ENCODE measurements at places on chromosomes 3 and 15. TPM values are rescaled to one million over a fixed set of nuclear protein-coding genes. Genes with fewer than 3 reads are reported as not detected.

DNA sequence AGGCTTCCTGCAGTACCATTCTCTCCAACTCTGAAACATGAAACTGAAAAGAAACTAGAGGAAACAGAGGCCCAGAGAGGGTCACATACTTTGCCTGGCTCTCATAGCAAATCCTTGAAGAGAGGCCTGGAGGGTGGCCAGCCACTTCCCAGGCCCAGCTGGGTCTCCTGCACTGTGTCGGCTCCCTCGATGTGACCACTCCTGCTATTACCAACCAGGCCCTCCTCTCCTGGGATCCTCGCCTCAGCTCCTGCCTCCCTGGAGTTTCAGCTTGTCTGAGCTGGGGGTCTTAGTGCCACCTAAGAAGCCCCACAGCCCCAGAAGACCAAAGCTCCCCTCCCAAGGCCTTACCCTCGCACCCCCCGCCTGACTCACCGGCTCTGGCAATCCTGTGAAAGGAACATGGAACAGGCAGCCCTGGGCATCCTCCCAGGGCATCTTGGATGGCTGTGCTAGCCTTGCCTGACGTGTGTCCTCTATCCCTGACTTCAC is 4.6 kb downstream of the LOXL1 start:
- DNase-seq, result no peak

DNA sequence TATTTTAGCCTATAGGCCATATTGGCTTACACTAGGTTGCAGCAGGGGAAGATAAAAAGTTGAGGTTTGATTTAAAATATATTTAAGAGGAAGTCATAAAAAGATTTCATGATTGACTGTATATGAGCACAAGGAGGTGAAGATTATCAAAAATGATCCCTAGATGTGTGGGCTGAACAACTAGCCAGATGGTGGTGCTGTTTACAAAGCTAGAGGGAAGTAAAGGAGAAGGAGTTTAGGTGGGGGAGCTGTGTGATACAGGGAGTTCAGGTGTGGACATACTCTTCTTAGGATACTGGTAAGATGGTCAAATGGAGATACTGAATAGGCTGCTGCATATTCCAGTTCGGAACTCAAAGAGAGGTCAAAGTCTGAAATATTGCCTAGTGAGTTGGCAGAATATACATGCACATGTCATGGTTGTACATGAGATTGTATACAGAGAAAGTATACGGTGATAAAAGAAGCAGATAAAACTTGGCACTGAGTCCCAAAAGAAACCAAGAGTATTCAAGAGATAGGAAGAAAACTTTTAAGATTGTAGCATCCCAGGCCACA is 727.8 kb downstream of the NLGN1 start:
- peak; percentile 31 for DNase-seq

DNA sequence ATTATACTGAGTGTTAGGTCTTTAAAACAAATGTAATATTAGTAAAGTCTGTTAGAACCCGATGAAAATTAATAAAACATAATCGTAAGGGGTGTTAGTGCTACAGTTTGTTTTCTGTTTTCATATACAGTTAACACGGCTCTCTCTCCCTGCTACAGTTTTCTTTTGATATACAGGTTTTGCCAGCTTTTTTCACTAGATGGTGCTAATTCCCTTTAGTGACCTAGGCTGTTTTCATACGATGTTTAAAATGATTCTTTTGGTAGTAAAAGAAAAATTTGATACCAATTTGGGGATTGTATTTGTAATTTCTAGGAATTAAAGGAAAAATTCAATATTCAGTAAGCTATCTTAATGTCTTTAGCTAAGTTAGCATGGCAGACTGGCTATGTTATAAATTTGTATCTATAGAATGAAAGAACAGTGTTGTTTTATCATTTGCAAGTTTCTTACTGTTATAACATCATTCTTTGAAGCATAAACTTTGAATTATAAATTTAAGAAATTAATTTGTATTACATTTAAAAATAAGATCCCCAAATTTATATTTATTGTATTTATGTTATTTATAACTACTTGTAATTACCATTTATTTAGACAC is 11.5 kb downstream of the APH1B start:
- peak; percentile 33 for DNase-seq

- no peak for DNase-seq
Observed at GRCh38 chr3:74115906-74116305, 491.2 kb upstream of the PDZRN3 start.

Gene STAB1
- 0.44 TPM for total RNA-seq

DNA sequence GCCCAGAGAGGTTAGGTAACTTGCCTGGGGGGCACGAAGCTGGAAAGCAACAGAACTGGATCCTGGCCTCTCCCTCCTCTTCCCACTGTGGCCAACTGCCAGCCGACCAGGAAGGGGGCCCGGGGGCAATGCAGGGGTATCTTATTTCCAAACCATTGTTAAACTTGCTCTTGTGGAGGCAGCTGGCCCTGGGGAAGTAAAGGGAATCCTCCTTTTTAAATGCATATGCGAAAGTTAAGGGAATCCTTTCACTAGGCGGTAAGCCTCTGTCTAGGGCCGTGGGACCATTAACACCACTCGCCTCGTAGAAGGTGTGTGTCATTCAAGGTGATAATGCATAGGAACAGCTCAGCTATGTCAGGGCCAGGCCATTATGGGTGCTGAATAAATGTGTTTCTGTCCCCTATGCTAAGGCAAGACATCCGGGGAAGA is 68.6 kb downstream of the ST6GAL1 start:
- no peak for DNase-seq

Gene ZNF501
- 0.12 TPM for total RNA-seq

DNA sequence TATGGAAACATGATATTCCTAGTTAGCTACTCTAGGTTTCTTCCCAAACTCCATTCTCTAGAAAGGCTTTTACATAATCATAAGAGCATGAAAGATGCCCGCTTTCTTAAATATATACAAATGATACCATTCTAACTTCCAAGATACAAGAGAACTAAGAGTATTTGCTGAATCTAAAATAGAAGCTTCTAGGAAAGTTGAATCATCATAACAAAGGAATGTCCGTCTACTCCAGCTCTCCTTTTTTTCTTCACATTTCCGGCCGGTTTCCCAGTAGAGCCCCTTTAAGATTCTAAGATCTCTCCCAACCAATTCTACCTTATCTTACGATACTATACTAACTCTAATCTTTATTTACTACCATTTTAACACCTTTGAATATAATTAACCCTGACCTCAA is 60.1 kb downstream of the RAD18 start:
- no peak for DNase-seq

DNA sequence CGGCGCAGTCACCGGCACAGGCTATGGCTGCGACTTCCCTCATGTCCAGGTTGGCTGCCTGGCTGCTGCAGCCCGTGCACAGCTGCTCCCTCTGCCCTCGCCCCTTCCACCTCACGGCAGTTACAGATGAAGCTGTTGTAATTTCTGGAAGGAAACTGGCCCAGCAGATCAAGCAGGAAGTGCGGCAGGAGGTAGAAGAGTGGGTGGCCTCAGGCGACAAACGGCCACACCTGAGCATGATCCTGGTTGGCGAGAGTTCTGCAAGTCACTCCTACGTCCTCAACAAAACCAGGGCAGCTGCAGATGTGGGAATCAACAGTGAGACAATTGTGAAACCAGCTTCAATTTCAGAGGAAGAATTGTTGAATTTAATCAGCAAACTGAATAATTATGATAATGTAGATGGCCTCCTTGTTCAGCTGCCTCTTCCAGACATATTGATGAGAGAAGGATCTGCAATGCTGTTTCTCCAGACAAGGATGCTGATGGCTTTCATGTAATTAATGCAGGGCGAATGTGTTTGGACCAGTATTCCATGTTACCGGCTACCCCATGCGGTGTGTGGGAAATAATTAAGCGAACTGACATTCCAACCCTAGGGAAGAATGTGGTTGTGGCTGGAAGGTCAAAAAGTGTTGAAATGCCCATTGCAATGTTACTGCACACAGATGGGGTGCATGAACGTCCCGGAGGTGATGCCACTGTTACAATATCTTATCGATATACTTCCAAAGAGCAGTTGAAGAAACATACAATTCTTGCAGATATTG is 13.2 kb upstream of the GNB4 start:
- DNase-seq, result no peak

GRCh38 chr3:119570229-119570628 is 9.1 kb upstream of the ADPRH start:
- no peak for DNase-seq

Gene SECISBP2L
- 22.9 TPM for total RNA-seq

DNA sequence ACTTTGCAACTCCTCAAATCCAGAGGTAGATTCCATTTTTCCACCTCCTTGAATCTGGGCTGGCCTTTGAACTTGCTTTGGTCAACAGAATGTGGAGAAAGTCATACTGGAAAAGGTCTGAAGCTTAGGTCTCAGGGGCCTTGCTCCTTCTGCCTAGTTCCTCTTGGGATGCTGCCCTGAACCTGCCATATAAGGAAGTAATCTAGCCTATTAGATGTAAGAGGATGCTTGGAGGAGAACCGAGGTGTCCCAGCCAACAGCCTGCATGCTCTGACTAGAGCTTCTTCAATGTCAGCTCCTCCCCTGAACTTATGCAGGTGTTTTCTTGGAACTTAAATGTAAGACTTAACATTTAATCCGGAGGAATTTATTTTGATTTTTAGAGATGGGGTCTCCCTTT is 2.0 kb upstream of the TMED3 start:
- DNase-seq, result no peak

Gene MYEF2
- total RNA-seq, result 0.69 TPM

DNA sequence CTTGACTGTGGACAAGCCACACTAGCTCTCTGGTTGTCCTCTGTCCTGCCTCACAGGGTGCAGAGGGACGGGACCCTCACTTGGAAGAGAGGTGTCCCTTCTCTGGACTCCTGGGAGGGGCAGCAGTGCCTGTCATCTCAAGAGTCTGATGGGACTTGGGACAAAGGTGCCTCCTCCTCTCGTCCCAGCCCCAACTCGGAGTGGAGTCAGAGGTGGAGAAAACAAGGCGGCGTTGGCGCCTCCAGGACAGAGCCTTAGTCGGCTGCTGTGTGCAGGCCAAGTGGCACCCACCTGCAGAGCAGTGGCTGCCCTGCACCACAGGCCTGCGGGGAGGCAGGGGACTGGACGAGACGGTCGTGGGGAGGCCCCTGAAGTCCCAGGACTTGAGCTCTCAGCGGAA is 9.4 kb upstream of the SEC13 start:
- DNase-seq, result no peak

Gene PLS1
- total RNA-seq, result 38.8 TPM

GRCh38 chr15:25763954-25764353 is 99.2 kb downstream of the ATP10A start:
- no peak for DNase-seq

Gene CEP152
- 19.7 TPM for total RNA-seq

Gene SAXO2
- 5.7 TPM for total RNA-seq

GRCh38 chr15:81043281-81043934 is 42.7 kb downstream of the TLNRD1 start:
- DNase-seq, result no peak

- no peak for DNase-seq
Observed at GRCh38 chr3:12509466-12509865, 25.2 kb downstream of the TSEN2 start.

Gene KBTBD12
- not detected for total RNA-seq

- DNase-seq, result no peak
Observed at GRCh38 chr3:57852896-57853295, 96.8 kb downstream of the SLMAP start.

GRCh38 chr3:58044691-58045483 is 36.7 kb downstream of the FLNB start:
- no peak for DNase-seq

- no peak for DNase-seq
Observed at GRCh38 chr3:184556582-184557347, 4.8 kb upstream of the EPHB3 start.

DNA sequence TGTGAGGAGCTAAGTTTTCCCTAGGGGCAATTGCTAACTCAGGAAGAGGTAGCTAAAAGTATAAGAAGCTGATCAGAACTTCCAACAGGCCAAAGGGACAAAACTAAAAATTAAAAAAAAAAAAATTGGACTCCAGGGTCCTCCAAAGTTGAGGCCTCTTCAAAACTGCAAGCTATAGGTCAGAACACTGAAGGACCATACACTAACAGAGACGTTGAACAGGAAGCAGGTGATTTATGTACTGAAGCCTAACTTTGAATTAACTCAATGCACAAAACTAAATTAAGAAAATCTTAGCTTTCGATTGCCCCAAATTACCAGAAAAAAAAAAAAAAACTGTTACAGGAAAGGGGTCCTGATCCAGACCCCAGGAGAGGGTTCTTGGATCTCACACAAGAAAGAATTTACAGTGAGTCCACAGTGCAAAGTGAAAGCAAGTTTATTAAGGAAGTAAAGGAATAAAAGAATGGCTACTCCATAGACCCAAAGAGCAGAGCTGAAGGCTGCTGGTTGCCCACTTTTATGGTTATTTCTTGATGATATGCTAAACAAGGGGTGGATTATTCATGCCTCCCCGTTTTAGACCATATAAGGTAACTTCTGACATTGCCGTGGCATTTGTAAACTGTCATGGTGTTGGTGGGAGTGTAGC is 442.8 kb upstream of the NECTIN3 start:
- DNase-seq, result no peak

DNA sequence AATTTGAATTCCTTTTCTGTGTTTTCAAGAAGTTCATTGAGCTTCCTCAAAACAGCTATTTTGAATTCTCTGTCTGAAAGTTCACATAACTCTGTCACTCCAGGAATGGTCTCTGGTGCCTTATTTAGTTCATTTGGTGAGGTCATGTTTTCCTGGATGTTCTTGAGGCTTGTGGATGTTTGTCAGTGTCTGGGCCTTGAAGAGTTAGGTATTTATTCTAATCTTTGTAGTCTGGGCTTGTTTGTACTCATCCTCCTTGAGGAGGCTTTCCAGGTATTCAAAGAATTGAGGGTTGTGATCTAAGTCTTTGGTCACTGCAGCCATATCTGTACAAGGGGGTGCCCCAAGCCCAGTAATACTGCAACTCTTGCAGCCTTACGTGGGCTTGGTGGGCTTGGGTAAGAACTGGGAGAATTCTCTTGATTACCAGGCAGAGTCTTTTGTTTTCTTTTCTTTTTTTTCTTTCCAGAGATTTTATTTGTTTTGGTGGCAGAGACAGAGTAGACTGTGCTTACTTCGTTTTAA is 19.3 kb upstream of the CCNDBP1 start:
- DNase-seq, result no peak

Gene PPARG
- 71.6 TPM for total RNA-seq

- DNase-seq, result no peak
Observed at GRCh38 chr3:20772869-20773268, 586.9 kb upstream of the SGO1 start.

Gene SPTSSB
- total RNA-seq, result 2.9 TPM

DNA sequence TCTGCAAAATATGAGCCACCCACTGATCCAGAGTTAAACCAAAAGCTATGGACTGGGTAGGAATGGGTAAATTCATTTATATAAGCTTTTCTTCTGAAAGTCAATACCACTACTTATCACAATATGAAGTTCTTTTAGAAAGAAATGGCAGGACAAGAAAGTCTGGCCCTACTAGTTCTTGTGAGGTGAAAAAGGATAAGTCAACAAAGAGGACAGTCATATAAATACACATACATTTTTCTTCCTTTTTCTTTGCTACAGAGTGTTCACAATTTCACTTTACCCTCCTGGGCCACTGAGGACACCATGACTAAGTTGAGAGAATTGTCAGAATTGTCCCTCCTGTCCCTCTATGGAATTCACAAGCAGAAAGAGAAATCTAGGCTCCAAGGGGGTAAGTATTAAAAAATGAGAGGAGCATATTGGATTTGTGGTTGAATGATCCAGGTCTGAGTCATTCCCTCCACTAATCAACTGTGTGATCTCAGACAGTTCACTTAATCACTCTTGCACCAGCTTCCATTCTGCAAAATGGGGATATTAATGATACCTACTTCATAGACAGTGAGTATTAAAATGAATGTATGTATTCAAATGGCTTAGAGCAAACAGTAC is 27.6 kb downstream of the ACP3 start:
- peak; percentile 27 for DNase-seq

All from HCT116 (cell line).